Skeletal muscle tissue (tissue), 5 donors: ENCODE measurements at places on chromosomes 1 and 21. TPM values are rescaled to one million over a fixed set of nuclear protein-coding genes. Genes with fewer than 3 reads are reported as not detected.

DCST1 gene
- total RNA-seq, result not detected

RHD gene
- 2.1 TPM for total RNA-seq

ZFP69B gene
- under 0.01 TPM for total RNA-seq

AGO4 gene
- 17.7 TPM for total RNA-seq

ADPRS gene
- 21.4 TPM for total RNA-seq

PAPPA2 gene
- 3.1 TPM for total RNA-seq

FCRL6 gene
- not detected for total RNA-seq
